ENCODE measurements at places on chromosomes 3 and 15. TPM values are rescaled to one million over a fixed set of nuclear protein-coding genes. Genes with fewer than 3 reads are reported as not detected.
A peak's percentile ranks its signal among the peaks of the same experiment; 100 is the strongest.

WWTR1 gene
- total RNA-seq: 93.9 TPM

C3orf22 gene
- not detected for total RNA-seq

ROPN1 gene
- not detected for total RNA-seq

MST1R gene
- 5.7 TPM for total RNA-seq

DNA sequence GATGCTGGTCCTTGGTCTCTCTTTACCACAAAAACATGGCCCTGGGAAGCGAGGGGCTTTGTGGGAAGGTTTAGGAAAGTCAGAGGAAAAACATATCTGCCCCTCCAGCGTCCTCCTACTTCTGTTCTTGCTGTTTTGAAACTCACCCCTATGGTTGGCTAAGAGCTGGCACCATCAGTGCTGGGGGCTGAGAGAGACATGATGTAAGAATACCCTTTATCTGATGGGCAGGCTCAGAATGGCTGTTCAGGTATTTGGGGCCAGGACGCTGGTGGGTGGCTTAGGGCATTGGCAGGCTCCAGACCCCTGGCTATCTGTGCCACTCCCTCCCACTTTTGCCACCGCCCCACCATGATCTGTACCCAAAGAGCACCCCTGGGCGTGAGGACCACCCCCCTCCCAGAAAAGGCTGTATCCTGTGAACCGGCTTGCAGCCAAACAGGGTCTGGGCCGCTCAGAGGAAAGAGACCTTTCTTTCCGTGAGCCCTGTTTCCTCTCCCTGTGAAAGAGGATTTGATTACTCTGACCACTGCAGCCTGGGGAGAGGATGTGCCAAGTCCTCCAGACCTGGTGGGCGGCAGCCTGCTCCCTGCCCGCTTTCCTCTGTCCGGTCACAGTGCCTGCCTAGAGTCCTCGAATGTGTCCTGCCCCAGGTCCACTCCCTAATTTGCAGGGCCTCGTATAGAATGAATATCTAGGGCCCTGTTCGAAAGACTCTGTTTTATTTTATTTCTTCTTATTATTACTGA, 61.3 kb upstream of the SLC6A6 start:
- DNase-seq: no peak

GRCh38 chr3:105953831-105954230, 85.0 kb upstream of the CBLB start:
- no peak for DNase-seq

DNA sequence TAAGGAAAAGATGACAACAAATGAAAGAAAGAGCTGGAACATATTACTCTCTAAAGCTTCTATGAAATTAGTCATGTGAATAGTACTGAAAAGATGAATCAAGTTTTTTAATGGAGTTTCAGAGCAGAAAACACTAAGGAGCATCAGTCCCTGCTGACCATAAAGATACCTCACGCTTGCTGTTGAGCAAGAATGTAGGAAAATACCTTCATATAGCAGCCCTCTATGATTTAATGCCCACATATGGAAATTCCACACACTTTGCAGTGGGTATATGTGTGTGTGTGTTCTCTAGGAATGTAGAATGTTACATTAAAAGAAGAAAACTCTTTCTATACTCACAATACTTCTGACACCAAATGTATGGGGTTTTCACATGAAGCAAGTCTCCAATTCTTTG, 355.0 kb downstream of the ERC2 start:
- DNase-seq: no peak

GRCh38 chr3:196985954-196986885, 17.6 kb upstream of the PIGZ start:
- DNase-seq: no peak

GRCh38 chr3:191026746-191027145, 164.3 kb upstream of the GMNC start:
- DNase-seq: no peak

GRCh38 chr15:74173380-74174218, at the start of gene ISLR:
TSS of gene ISLR (plus strand) at chr15:74173710. CDS start at chr15:74174859, 1,149 bp downstream.
- peak; percentile 95 for DNase-seq

GRCh38 chr3:53841296-53841695, 4.9 kb downstream of the CHDH start:
- no peak for DNase-seq

DNA sequence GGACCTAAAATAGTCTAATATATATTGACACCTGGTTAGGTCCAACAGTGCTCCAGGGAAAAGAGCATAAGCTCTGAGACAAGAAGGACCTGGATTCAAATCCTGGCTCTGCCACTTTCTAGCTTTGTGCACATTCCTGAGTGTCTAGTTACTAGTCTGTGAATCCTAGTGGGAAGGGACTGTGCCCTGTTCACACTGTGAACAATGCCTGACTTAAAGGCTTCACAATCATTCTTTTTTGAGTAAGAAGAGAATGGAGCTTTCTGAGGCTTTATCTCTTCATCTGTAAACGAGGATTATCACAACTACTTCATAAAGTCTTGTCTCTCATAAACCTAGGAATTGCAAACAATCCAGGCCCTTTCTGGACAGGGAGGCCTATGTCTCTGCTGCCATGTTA, 235.9 kb downstream of the SOX2 start:
- DNase-seq: no peak

- no peak for DNase-seq
Measured at GRCh38 chr15:86337071-86337470, 257.4 kb downstream of the AGBL1 start.

GRCh38 chr3:35664460-35664919, 25.2 kb downstream of the ARPP21 start:
- peak; percentile 98 for DNase-seq

GRCh38 chr3:46972396-46972795, 4.1 kb downstream of the CCDC12 start:
- no peak for DNase-seq

GRCh38 chr15:73239564-73240215, 129.1 kb downstream of the HCN4 start:
- no peak for DNase-seq

DNA sequence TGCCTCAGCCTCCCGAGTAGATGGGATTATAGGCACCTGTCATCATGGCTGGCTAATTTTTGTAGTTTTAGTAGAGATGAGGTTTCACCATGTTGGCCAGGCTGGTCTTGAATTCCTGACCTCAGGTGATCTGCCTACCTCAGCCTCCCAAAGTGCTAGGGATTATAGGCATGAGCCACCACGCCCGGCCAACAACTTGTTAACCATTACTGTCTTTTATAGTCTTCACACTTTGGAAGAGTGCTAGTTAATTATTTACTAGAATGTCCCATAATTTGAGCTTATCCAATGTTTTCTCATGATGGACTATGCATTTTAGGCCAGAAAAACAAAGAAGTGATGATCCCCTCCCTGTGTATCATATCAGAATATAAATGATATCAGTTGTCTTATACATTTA, 288.6 kb upstream of the CBLB start:
- no peak for DNase-seq

DNA sequence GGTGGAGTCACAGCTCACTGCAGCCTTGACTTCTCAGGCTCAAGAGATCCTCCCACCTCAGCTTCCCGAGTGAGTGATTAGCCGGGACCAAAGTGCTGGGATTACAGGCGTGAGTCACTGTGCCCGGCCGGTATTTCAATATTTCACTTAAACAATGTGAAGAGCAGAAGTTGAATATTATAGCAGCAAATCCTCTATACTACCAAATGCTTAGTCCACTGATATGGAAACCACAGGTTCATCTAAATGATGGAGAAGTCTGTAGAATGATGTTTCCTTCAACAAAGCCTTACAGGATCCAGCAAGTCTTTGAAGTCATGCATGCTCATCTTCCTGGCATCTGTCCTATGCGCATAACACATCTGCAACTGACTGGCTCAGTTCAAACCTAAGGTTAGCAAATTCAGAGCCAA, 20.3 kb upstream of the UACA start:
- DNase-seq: no peak

DNA sequence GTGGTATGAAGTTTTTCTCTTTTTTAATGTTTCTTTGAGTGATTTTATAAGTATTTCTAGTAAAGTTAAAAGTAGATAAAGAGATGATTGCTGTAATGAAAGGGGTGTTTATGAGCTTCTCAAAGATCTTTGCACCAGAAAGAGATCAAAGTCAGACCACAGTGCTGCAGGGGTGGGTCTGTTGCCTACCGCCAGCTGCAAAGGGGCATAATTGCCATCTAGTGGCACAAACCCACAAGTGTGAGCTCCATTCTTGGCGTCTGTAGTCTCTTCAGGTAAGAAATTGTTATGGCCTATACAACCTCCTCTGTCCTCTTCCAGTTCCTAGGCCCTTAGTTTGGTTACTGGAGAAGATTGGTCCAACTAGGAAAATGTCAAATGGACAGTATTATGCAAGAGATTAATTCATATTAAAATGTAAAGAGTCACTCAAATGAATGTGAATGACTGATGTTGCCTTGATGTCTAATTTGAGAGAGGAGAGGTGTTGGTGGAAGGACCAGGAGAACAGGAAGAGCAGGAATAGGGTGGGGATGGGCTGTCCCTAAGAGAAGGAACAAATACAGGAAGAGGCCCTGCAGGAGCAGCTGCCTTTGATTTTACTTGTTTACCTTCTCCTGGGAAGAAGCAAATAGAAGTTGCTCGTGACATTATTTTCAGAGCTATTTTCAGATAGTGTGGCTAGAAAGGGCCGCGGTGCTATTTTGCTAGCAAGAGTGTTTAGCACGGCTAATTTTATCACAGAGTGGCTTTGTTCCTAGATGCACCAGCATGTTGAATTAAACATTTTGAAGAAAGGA, 53.0 kb upstream of the GSK3B start:
- peak; percentile 53 for DNase-seq

GRCh38 chr15:39251413-39252133, 329.3 kb upstream of the THBS1 start:
- DNase-seq: no peak

- peak; percentile 91 for DNase-seq
Measured at GRCh38 chr15:37106490-37107001, 6.2 kb upstream of the MEIS2 start.
